NCI-H187 treated with DMSO at 0.1 percent for 48 hours (cell line): ENCODE measurements at places on chromosomes 12 and 14.
A peak's percentile ranks its signal among the peaks of the same experiment; 100 is the strongest.

GRCh38 chr12:25728056-25728595 lies 175.0 kb upstream of the LMNTD1 start:
- peak; percentile 35 for DNase-seq

GRCh38 chr14:58738189-58738836 lies 100.6 kb downstream of the DACT1 start:
- DNase-seq = no peak

GRCh38 chr12:67068204-67068731 lies 200.9 kb upstream of the CAND1 start:
- DNase-seq = no peak

- DNase-seq = no peak
Measured at GRCh38 chr14:103115845-103116572, 7.3 kb upstream of the TNFAIP2 start.

DNA sequence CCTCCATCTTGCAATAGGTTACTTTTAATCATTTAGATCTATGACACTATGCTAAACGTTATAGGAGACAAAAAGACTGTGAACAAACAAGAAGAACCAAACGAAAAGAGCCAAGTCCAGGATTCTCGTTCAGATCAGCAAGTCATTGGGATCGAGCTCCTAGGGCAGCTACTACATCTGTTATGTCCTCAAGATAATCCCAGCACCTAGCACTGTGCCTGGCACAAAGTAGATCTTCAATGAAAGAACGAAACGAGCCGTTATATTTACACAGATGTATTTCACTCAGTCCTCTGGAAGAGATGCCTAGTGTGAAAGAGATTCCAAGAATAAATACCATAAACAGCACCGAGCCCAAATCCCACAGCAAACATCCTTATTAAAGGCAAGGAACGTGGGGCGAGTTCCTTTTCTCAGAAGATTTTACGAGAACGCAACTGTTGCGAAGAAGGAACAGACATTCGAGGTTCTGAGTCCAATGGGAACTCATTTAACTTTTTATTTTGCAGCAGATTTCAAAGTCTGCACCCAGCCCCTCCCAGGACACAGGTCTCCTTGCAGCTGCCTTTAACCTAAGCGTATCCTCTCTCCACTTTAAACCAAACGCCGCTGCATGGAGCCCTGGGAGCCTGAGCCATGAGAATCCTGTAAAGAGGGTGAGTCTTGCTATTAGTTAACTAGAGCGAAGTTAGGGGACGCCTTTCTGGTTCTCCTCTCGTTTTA lies 544 bp upstream of the TDP1 start:
- no peak for DNase-seq

DNA sequence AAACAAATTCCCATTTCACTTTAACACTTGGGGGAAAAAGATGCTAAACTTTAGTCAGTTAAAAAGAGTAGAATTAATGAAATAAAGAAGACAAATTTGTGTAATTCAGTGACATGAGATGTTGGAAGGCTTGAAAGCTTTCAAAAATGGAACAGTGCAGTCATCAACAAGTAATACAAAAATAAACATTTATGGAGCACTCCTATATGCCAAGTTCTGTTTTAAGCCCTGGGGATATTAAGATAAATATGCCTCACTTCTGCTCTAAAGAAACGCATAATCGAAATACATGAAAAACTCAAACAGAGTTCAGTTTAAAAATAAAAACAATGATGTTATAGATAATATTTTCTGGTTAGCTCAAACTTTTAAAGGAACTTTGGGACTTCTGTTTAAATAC lies 93.0 kb downstream of the KCNH5 start:
- DNase-seq = no peak

GRCh38 chr12:40000884-40001283 lies 105.0 kb downstream of the SLC2A13 start:
- no peak for DNase-seq

- no peak for DNase-seq
Measured at GRCh38 chr14:33992274-33993007, 41.6 kb upstream of the EGLN3 start.
